ENCODE measurements at places on chromosomes 12 and 14.

DNA sequence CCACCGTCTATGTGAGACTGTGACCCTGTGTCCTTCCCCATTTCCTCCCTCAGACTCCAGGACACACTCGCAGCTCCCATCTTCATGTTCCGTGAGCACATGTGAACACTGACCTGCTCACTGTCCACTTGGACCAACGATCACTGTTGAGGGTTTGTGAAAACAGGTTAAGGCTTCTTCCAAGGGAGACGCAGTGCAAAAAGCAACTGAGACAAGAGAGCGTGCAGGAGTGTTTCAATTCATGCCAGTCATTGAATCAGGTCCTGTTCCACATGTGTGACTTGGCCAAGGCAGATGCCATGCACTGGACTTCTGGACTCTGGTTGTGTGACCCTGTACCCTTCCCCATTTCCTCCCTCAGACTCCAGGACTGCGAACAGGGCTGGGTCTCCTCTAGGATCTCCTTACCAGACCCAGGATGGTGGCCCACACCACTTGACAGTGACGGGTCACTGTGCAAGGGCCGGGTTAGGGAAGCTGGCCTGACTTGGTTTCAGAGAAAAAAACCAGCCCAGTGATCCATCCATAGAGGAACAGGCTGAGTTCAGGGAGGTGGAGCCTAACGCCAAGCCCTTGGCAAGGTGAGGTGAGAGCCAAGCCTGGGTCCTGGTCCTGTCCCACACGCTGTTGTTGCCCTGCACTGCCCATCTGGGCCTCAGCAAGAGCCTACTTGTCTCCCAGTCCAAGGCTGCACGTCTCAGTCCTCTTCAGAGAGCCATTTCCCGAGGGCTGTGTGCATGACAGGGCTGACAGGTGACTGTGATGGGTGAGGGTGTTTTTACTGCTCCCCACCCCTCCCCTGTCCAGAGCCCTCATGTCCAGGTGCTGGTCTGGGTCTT lies 5.7 kb upstream of the KRT5 start:
- DNase-seq, result no peak

- no peak for DNase-seq
Measured at GRCh38 chr12:51222461-51222860, 4.6 kb upstream of the POU6F1 start.

- no peak for DNase-seq
Measured at GRCh38 chr14:70884595-70885342, 22.5 kb upstream of the PCNX1 start.

GRCh38 chr12:843609-844008 lies 91.2 kb downstream of the WNK1 start:
- DNase-seq, result no peak

GRCh38 chr14:75340921-75341320 lies 62.3 kb downstream of the FOS start:
- DNase-seq, result no peak

DNA sequence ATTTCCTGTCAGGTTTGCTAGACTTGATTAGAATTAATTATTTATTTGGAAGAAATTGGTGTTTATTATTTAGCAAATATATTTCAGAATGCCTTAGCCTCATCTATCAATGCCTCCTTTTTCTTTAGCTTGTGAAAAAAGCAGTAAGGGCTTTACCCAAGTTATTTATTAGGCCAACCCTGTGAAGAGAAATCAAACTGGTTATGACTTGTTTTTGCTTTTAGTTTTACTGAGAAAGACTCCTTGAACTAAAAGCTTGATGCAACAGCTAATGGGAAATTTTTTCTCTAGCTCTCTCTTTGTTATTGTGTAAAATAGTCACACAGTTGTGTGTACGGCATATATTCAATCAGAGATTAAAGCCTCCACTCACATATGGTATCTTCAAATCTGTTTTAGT lies 306.8 kb downstream of the DIO2 start:
- DNase-seq, result no peak

GRCh38 chr14:47194055-47194454 lies 481.4 kb downstream of the MDGA2 start:
- DNase-seq, result no peak

DNA sequence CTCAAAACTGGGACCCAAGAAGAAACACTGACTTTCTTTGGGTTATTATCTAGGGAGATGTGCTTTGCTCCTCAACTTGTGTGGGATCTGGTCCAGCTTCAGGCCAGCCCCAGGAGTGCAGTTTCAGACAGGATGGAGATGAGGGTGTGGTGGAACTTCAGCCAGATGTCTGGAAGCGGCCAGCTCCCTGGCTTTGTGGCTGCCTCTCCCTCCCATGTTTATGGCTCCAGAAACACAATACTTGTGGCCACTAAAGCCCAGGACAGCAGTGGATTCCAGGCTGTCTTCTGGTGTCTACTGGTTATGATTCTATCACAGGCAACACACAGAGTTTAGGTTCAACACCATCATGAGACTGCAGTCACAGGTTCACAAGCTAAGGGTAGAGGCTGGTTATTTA lies 44.2 kb upstream of the EMP1 start:
- DNase-seq, result no peak

DNA sequence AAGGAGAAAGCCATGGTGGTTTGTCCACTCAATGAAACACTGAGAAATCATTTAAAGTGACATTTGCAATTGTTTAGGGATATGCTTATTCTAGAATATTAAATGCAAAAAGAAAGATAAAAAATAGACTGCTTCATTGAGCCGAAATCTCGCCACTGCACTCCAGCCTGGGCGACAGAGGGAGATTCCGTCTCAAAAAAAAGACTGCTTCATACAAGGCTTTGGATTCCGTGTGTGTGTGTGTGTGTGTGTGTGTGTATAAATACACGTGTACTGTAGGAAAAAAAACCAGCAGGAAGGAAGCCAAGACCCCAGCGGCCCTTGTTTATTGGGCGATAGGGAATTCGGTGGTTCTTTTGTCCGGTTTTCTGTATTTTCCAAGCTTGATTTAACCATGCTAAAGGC lies 3.2 kb upstream of the ZNF839 start:
- no peak for DNase-seq
